ENCODE measurements at places on chromosomes 2 and 18.

GRCh38 chr18:34345738-34346137 is 121.0 kb upstream of the NOL4 start:
- no peak for DNase-seq

DNA sequence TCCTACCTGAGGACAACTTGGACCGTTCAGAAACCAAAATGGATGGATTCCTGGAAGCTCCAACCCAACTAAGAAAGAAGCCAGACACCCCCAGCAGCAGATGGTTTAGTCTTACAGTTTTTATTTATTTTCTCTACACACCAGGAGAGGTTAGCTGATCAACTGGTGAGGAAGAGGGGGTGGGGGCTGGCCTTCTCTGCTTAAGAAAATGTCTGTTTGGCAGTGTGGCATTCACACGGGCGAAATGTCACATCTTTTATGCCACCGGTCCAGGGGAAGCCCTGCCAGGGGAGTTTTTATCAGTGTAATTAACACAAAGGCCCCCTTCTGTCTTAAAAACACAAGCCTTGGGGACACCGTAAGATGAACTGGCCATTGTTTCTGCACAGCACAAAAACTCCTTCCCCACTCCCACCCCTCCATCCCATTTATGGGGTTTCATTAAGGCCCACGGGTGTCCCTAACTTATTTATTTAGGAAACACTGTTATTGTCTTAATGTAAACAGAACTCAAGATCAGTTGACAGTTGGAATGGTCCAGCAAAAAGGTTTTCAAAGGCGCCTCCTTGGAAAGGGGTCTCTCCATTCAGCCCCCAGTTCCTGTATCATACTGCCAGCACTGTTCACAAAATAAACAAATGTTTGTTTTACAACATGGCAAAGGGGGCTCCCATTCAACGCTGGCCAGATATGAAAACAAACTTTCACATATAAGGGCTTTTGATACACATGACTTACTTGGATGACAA is 217.0 kb downstream of the C1D start:
- no peak for DNase-seq

DNA sequence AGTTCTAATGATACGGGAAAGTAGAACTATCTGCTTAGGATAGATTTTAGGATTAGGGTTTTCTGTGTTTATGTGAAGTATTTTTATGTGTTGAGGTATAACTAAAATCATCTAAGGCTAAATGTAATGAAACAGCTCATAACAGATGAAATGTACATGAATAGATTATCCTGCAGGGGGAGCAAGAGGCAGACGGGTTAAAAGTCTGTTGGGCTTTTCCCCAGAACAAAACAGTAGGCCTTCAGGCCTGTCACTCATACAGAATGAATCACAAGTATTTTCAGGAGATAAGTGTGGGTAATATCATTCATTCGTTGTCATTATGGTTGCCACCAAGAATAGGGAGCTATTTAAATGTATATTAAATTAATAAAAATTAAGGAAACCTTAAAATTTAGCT is 107.9 kb upstream of the IL1R2 start:
- DNase-seq = peak; percentile 5

DNA sequence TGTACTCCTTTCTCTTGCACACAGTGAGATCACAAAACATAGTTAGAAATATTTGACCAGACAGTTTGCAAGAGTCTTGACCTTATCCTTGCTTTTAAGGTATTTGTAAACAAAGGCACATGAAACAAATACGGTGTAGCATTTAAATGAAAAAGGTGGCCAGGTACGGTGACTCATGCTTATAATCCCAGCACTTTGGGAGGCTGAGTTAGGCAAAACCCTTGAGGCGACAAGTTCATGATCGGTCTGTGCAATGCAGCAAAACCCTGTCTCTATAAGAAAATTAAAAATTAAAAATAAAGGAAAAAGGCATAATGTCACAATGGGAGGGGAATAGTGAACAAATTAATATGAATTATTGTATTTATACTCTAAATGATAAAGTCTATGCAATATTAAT is 109.5 kb upstream of the PIK3C3 start:
- DNase-seq = no peak

DNA sequence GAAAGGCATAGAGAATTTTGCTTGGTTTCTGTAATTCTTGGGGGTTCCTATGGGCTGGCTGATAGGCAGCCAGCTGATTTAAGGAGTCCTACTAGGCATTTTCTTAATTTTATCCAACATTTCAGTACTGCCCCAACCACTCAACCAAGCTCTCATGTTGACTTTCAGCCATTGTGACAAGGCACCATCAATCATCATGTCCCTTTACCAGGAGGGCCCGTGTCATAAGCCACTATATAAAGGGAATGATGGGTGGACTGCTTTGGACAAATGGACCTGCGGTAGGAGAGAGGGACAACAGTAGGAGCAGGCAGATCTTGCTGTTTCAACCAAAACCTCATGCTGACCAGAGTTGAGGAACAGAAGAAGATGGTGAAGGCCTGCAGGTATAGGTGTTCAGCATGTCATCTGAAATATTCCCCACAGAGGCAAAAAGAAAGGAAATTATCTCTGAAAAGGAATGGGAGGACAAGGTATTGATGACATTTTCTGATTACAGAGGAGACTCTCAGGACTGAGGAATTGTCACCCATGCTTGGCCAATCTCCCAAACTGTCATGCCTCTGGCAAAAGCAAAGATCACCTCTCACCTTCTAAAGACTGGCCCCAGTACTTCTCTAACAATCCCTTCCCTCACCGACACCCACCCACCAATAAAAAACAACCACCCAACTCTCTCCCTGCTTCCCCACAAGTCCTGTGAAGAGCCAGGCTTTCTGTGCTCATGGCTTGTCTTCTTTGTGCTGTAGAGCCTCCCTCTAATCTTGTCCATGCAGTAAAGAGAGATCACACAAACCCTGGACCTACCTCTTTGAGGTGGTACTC is 10.9 kb upstream of the TNP1 start:
- no peak for DNase-seq

GRCh38 chr18:36711014-36711725 is 117.6 kb downstream of the TPGS2 start:
- DNase-seq = no peak

DNA sequence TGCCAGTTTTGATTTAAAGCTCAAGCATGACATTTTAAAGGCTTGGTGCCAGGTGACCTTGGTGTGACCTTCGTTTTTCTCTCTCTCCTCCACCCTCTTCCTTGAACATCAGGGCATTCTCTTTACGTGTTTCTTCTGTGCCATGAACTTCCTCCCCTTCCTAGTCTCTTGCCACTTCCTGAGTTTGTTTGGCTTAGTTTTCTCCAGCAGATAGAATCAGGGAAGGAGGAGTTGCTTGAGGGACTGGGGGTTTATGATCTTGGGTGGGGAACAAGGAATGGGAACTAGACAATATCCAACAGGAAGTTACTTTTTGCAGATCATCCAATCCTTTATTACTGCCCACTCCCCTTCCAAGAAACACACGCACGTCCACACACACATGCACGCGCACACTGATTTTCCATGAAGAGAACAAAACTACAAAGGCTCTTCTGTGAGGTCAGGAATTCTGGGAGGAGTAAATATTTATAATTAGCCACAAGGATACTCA is 210.6 kb upstream of the EPAS1 start:
- DNase-seq = no peak

- no peak for DNase-seq
Observed at GRCh38 chr2:7071916-7072556, 154.8 kb downstream of the RNF144A start.

DNA sequence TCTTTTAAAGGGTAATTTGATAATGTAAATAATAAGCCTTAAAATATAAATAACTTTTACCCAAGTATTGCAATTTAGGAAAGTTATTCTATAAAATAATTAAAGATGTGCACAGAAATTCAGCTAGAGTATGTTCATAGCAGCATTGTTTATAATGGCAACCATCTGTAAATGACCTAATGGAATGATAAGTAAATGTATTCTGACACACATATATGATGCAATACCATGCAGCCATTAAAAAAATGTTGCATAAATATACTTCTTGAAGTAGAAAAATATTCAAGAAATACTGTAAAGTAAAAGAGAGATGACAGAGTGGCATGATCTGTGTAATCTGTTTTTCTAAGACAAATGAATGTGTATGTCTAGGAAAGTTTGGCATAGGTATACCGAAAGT is 545.7 kb downstream of the ZEB2 start:
- no peak for DNase-seq

- DNase-seq = no peak
Observed at GRCh38 chr2:158776231-158776630, 18.9 kb upstream of the DAPL1 start.

GRCh38 chr2:62391696-62392095 is 114.3 kb downstream of the TMEM17 start:
- DNase-seq = no peak

DNA sequence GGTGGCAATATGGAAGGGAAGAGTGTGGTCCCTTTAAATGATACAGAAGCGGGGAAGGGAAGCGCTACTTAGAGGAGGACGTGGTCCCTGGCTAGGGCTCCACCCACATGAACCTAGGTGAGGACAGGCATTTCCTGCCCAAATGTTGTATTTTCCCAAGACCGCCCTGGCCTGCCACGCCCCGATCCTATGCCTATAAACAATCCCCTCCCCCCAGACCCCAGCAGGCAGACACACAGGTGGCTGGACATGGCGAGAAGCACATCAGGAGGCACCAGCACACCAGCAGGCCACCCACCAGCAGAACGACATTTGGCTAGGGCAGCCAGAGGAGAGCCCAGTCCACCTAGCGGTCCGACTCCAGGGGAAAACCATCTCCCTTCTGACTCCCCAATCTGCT is 47.2 kb downstream of the METTL8 start:
- DNase-seq = no peak

DNA sequence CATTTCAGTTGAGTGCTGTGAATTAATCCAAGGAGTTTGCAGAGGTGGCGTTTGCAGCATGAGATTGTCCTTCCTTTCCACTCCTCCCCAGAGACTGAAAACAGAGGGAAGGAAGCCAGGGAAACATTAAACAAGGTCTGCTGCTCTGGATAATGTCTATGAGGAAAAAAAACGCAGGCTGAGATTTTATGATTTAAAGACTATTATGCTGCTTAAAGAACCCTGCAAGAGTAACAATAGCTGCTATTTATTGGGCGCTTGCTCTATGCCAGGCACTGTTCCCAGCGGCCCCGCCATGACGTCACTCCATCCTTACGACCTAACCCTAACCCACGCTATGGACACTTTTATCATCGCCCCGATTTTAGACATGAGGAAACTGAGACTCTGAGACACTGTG is 222.4 kb downstream of the BCL2 start:
- DNase-seq = no peak

DNA sequence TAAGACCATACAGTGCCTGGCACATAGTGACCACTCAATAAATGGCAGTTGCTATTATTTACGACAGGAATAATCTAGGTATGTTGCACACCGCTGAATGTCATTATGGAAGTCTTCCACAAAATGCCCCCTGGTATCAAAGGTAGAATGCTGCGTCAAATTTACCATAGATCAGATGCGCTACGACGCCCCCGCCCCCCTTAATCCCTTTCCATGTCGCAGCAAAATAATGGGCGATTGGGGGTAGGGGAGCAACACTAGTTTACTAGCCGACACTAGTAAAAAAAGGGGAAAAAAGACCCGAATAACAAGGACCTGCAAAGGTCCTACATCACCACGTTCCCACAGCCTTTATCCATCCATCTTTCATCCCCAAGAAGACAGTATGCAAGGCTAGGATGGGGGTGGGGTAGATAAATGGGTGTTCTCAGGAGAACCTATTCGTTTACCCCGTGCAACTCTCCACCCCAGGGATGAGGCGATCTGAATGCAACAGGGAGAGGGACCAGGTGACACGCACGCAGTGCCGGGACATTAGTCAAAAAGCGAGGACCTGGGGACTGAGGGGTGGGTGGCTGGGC is 455 bp downstream of the PREPL start:
- no peak for DNase-seq
